GOT3 (cell line): ENCODE measurements at places on chromosomes 13 and 19.

GRCh38 chr13:21242236-21242635 lies 65.8 kb downstream of the MRPL57 start:
- DNase-seq = no peak

DNA sequence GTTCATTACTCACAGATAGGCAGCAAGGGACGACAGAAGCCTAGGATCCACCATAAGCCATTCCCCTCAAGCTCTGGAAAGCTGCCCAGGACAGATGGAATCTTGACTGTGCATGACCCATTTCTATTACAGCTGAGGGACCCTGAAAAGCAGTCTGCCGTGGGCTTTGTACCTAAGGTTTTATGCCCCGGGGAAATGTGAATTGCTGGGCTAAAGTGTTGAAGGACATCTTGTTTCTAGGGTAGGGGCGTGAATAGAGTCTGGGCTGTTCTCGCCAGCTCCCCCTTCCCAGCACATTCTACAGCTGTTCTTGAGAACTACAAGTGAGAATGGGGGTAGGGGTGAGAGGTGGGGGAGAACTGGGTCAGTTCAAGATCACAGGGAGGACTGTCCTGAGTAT lies 53.6 kb upstream of the TMTC4 start:
- no peak for DNase-seq

GRCh38 chr13:37075164-37075563 lies 15.7 kb upstream of the SUPT20H start:
- DNase-seq = no peak

- no peak for DNase-seq
Observed at GRCh38 chr13:102881819-102882686, 36.2 kb downstream of the ERCC5 start.

GRCh38 chr13:34376483-34376882 lies 558.5 kb downstream of the RFC3 start:
- no peak for DNase-seq

- no peak for DNase-seq
Observed at GRCh38 chr13:31331068-31331467, 131.3 kb downstream of the B3GLCT start.

DNA sequence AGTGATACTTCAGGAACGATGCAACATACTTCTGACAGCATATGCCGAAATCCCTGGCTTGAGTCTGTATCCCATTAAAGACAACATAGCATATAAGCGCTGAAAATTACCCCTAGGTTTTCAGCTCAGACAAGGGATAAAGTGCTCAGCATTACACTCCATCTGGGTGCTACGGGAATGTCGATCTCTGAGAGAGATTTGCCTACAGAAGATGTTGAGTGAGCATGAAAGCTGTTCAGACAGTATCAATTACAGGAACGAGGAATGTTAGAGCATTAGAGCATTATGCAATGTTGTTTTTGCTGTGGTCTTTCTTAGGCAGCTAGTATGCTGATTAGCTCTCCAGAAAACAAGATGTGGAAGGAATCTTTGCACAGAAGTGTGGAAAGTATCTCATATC lies 484.5 kb downstream of the LIG4 start:
- DNase-seq = no peak
